ENCODE measurements at places on chromosomes 2 and 18. TPM values are rescaled to one million over a fixed set of nuclear protein-coding genes. Genes with fewer than 3 reads are reported as not detected.

The ALK gene
- not detected for total RNA-seq

The SPATA3 gene
- 0.44 TPM for total RNA-seq

The ABCG8 gene
- not detected for total RNA-seq

The KCNS3 gene
- not detected for total RNA-seq

- H3K36me3 ChIP-seq = peaks cover 35% of the 10 kb centered on the region
- no peak overlapping the region for H3K4me3 ChIP-seq
- DNase-seq = no peak
Measured at GRCh38 chr2:195686564-195686963, 29.5 kb downstream of the SLC39A10 start.

DNA sequence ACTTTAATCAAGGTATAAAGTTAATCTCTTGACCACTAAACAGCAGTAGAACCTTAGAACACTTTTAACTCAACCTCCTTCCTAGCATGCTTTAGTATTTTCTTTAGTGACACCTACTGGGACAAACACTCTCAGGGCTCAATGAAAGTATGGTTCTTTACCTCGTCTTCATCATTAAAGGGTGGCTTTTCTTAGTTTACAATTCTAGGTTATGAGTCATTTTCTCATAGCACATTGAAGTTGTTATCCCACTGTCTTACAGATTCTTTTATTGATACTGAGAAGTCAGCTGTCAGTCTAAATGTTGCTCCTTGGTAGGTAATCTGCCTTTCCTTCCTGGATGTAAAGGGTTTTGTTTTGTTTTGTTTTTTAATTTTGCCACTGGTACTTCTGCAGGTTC lies 38.0 kb downstream of the SIGLEC15 start:
- no peak overlapping the region for H3K4me3 ChIP-seq
- H3K27me3 ChIP-seq = no peaks in the 10 kb centered on the region
- no peak for DNase-seq

- no peak for DNase-seq
- peaks cover 44% of the 10 kb centered on the region for H3K4me1 ChIP-seq
- no peaks in the 10 kb centered on the region for H3K27me3 ChIP-seq
- H3K27ac ChIP-seq = peak overlapping the region; percentile 73
- peak overlapping the region; percentile 36 for H3K4me3 ChIP-seq
Measured at GRCh38 chr2:203750346-203751068, 44.1 kb downstream of the CD28 start.
